ENCODE measurements at places on chromosomes 5 and 9.

- no peak for DNase-seq
Measured at GRCh38 chr5:167254132-167254531, 1037.3 kb upstream of the WWC1 start.

- no peak for DNase-seq
Measured at GRCh38 chr5:150258130-150258529, 31.4 kb downstream of the CAMK2A start.

DNA sequence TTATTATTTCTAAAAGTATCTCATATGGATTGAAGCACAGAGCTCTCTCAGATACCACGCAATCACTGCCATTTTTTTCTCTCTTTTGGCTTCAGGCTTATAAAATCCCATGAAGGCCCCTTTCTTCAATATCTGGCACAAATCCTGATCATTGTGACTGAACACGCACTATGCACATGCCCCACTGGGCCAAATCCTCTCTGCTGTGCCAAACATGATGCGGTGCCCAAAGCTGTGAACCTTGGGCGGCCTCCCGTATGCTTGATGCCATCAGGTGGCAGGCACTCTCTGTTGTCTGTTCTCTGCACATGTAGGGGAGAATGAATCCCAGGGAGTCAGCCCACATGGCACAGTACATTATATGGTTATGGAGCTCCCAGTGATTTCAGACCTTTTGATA, 375.0 kb upstream of the RGMB start:
- DNase-seq, result no peak

DNA sequence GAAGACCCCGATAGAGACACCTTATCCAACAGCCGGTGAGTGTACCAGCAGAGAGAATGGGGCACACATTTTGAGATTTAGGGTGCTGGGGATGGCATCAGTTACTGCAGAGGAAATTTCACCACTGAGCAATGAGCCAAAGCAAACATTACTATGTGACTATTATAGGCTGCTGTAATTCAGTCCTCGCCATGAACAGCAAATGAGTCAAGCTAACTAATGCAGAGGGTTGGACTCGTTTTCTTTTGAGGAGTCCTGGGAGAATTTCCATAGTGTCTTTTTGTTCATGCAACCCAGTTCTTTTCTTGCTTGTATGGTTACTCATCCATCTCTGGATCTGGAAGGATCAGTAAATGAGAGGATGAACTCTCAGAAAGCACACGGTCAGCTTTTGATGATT, 323.8 kb downstream of the PSAT1 start:
- DNase-seq, result no peak

DNA sequence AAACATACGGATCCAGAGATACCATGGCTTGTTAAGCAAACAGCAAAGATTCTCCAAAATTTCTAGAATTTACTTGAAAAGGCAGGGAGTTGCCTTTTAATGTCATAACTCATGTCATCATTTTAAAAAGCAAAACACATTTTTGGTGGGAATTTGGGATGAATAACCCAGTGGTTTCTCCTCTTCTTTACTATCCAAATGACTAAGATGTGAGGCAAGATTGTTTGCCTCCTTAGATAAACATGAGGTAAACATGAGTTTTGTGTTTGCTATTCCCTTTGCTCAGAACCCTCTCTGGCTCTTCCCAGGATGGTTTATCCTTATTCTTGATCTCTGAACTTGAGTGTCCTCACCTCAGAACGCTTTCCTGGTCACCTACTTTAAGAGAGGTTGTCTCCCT, 267.0 kb downstream of the EBF1 start:
- no peak for DNase-seq

- no peak for DNase-seq
Measured at GRCh38 chr9:74577956-74578355, 80.8 kb downstream of the RORB start.

DNA sequence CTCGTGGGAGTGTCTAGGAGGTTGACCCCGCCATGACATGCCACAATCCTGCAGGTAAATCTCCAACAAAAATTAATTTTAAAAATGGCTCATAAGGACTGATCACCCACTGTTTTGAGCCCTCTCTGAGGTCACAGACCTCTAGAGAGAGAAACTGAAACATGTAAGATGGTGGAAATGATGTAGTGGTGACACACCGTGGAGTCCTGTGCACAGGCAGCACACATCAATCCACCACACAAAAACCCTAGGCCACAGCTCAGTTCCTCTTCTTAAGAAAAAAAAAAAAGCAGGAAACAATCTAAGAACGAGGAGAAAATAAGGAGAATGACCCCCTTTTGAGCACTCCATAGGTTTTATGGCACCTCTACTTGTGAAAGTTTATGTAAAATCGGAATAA, 93.8 kb upstream of the FAM120A start:
- no peak for DNase-seq

GRCh38 chr5:14411216-14411615, 170.4 kb upstream of the OTULINL start:
- no peak for DNase-seq

DNA sequence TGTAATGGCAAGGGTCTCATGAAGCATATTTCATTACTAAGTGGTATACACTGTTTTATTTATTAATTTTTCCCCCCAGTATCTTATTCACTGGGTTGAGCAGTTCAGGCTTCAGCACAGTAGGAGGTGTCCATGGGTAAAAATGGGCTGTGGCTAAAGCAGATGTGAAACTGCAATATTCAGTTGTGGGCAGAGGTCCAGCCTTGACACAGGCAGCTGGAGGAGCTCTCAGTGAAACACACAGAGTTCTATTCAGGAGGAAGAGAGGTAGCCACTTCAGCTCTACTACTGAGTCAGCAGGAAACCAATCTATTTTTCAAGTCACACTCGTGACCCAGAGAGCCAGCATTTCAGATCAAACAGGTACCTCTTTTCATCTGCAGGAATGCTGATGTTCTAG, 418.3 kb downstream of the CDH10 start:
- DNase-seq, result no peak

- no peak for DNase-seq
Measured at GRCh38 chr9:136944212-136944518, 373 bp downstream of the FBXW5 start.

Data from stimulated activated CD8-positive, alpha-beta memory T cell treated with anti-CD3 and anti-CD28 coated beads, Interleukin-2, amount 100 ng/mL, for 1 hour (primary cell).